ENCODE measurements at places on chromosomes 5 and 9. TPM values are rescaled to one million over a fixed set of nuclear protein-coding genes. Genes with fewer than 3 reads are reported as not detected.

GRCh38 chr9:117160254-117160653 lies 254.6 kb downstream of the ASTN2 start:
- no peak for DNase-seq

MORN5 gene
- total RNA-seq, result 0.51 TPM

- DNase-seq, result peak; percentile 12
Observed at GRCh38 chr5:117701062-117701461, 1126.4 kb upstream of the SEMA6A start.

- peak; percentile 30 for DNase-seq
Observed at GRCh38 chr9:74681906-74682305, 184.8 kb downstream of the RORB start.

DNA sequence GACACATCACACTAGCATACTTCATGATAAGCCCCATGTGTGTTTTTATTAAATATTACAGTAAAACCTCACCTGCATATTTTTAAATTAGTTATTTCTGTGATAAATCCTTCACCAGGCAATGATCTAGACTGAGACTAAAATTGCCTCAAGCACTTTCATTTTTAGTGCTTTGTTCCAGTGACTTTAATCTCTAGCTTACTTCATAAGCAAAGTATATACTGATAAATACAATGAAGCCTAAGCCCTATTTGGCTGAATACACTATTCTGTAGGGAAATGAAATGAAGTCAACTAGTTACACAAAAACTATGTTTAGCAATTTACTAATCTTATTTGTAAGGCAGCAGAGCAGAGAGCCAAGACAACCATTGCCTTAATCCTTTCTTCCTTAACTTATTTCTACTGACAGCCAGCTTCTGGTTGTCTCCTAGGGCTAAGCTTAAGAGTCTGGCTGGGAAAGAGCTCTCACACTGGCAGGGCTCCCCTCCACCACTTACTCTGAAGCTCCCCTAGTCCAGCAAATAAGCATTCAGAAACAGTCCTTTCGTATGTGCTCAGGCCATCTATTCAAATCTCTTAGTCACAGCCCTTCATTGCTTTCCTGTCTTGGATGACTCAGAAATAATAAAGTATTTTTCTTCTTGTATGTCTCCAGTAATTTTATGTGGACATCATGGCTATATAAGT lies 31.4 kb upstream of the MTAP start:
- peak; percentile 74 for DNase-seq

ZDHHC11B gene
- under 0.01 TPM for total RNA-seq

DNA sequence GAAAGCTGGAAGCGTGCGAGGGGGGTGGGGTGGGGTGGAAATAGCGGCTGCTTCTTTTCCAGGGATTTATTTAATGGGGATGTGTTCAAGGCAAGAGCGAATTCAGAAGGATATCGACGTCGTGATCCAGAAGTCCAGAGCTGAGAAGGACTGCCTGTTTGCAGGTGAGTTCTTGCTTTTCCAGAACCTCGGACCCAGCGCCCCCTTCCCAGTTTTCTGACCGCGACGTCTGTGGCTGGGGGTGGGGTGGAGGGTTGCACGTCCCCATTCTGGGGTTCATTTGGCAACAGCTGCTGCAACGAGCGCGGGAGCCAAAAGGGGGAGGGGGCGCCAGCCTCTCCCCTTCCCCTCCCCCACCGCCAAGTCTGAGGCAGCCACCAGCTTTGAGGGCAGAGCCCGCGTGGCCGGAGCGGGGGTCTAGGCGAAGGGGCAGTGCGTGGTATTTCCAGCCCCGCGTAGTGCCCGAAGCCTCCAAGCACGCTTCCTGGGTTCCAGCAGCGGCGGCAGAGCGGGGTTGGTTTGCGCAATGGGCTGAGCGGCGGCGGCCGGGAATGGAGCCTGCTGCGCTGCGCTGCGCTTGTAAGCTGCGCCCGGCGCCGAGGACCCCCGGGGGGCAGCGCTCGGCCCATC lies 701 bp downstream of the PARP8 start:
- DNase-seq, result peak; percentile 41

- no peak for DNase-seq
Observed at GRCh38 chr9:33202018-33202417, 34.9 kb upstream of the B4GALT1 start.
